ENCODE measurements at places on chromosomes 11 and 22. TPM values are rescaled to one million over a fixed set of nuclear protein-coding genes. Genes with fewer than 3 reads are reported as not detected.

DNA sequence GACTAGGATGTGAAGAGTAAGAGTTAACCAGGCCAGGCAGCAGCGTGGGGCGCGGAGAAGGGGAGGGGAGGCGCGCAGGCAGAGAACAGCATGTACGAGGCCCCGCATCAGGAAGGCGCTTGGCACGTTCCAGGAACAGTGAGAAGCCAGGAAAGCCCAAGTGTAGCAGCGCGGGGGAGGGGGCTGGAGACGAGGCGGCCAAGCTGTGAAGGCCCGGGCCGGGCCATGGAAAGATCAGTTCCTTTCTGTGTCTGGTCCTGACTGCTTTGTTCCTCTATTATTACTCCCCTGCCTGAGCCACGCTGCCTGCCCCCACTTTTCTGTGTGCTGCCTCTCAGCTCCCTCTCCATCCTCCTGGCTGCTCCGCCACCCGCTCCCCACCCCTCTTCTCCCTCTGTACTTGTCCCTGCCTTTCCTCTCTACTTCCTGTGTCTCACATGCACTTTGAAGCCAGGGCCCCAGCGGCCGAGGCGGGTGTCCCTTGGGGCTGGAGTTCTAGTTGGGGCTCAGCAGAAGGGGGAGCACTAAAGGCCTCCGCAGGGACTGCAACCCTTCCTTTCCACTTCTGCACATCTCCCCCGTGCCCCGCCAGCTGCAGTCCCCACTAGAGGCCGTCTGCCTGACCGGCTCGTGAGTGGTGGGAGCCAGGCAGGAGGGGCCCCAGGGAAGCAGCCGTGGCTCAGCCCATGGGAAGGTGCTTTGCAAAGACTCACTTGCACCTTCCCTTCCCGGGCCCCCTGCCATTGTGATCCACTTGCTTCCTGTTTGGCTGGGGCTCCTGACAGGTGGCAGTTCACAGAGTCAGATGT is 63.7 kb downstream of the PRDM11 start:
- H3K27ac ChIP-seq = no peak overlapping the region
- peaks cover 1% of the 10 kb centered on the region for H3K36me3 ChIP-seq
- H3K27me3 ChIP-seq = no peaks in the 10 kb centered on the region
- no peak for DNase-seq

- no peak for DNase-seq
- no peaks in the 10 kb centered on the region for H3K36me3 ChIP-seq
- peaks cover 60% of the 10 kb centered on the region for H3K27me3 ChIP-seq
- H3K4me1 ChIP-seq = no peaks in the 10 kb centered on the region
These were observed 1.5 kb downstream of the SLC7A4 start for GRCh38 chr22:21030621-21031544.

DNA sequence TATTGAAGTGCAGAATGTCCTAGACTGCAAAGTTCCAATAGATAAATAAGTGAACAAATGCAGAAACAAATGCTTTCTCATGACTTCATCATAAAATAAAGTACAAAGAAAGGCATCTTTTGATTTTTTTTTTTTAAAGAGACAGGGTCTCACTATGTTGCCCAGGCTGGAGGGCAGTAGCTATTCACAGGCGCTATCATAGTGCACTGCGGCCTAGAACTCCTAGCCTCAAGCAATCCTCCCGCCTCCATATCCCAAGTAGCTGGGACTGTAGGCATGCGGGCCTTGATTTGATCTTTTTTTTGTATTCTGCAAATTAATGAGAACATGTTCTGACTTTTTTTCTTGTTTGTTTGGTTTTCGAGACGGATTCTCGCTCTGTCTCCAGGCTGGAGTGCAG is 2.4 kb downstream of the ARCN1 start:
- no peak overlapping the region for H3K27ac ChIP-seq
- no peaks in the 10 kb centered on the region for H3K36me3 ChIP-seq
- peaks cover 59% of the 10 kb centered on the region for H3K4me1 ChIP-seq
- H3K27me3 ChIP-seq = no peaks in the 10 kb centered on the region
- no peak for DNase-seq

DNA sequence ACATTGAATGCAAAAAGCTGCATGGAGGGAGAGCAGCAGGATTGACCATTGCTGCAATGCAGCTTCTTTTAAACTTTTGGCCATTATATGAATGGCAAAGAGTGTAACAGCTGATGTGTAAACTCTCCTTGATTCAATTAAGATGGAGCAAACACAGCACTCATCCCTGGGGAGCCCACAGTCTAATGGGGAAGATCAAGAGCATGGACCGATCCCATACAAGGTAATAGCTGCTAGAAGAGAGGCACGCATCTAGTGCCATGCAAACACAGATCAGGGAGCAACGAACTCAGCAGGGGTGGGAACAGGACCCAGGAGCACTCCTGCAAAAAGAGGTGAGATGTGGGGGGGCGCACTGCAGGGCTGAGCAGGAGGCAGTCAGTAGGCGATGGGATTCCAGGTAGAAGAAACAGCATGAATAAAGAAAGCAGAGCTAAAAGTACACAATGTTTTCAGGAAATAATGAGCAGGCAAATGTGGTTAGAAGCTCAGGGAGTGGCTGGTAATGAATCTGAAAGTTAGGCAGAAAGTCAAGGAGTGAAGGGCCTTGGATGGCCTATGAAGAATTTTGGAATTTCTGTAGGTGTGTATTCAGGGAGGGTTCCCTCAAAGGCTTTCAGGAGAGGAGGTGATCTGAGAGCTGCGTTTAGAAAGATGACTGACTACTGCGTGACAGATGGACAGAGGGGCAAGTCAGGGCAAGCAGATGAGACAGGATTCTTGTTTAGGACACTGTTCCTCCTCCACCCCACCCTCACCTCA is 17.2 kb upstream of the BMAL1 start:
- peaks cover 1% of the 10 kb centered on the region for H3K27me3 ChIP-seq
- no peak overlapping the region for H3K4me3 ChIP-seq
- peaks cover 10% of the 10 kb centered on the region for H3K4me1 ChIP-seq
- H3K36me3 ChIP-seq = no peaks in the 10 kb centered on the region
- DNase-seq = no peak

DNA sequence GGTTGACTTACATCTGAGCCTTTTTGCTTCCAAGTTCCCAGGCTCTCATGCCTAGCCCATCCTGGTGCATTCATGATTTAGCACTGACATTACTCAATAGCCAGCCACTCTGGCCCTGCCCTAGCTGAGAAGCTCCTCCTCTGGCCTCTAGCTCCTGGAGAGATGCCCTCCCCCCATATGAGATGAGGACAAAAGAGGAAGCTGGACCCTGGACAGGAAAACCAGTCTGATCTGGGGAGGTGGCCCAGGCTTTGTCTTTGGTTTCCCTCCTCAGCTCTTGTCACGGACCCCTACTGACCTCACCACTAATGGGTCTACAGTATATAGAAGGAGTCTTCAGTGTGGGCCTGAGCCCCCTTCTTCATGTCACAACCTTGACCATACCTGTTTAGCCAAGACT is 3.0 kb downstream of the RHOG start:
- no peak for DNase-seq
- H3K4me3 ChIP-seq = no peak overlapping the region
- H3K36me3 ChIP-seq = no peaks in the 10 kb centered on the region
- H3K4me1 ChIP-seq = peaks cover 59% of the 10 kb centered on the region
- H3K27me3 ChIP-seq = no peaks in the 10 kb centered on the region
- H3K27ac ChIP-seq = no peak overlapping the region

- no peaks in the 10 kb centered on the region for H3K27me3 ChIP-seq
- H3K27ac ChIP-seq = no peak overlapping the region
- H3K4me3 ChIP-seq = no peak overlapping the region
- no peaks in the 10 kb centered on the region for H3K4me1 ChIP-seq
- H3K36me3 ChIP-seq = no peaks in the 10 kb centered on the region
- DNase-seq = no peak
These were observed 200.4 kb downstream of the MN1 start for GRCh38 chr22:27601195-27601594.

- DNase-seq = no peak
- H3K27me3 ChIP-seq = peaks cover 18% of the 10 kb centered on the region
- no peak overlapping the region for H3K27ac ChIP-seq
- peaks cover 33% of the 10 kb centered on the region for H3K4me1 ChIP-seq
- H3K4me3 ChIP-seq = no peak overlapping the region
- no peaks in the 10 kb centered on the region for H3K36me3 ChIP-seq
These were observed 34.7 kb upstream of the PRR5 start for GRCh38 chr22:44667276-44667675.

DNA sequence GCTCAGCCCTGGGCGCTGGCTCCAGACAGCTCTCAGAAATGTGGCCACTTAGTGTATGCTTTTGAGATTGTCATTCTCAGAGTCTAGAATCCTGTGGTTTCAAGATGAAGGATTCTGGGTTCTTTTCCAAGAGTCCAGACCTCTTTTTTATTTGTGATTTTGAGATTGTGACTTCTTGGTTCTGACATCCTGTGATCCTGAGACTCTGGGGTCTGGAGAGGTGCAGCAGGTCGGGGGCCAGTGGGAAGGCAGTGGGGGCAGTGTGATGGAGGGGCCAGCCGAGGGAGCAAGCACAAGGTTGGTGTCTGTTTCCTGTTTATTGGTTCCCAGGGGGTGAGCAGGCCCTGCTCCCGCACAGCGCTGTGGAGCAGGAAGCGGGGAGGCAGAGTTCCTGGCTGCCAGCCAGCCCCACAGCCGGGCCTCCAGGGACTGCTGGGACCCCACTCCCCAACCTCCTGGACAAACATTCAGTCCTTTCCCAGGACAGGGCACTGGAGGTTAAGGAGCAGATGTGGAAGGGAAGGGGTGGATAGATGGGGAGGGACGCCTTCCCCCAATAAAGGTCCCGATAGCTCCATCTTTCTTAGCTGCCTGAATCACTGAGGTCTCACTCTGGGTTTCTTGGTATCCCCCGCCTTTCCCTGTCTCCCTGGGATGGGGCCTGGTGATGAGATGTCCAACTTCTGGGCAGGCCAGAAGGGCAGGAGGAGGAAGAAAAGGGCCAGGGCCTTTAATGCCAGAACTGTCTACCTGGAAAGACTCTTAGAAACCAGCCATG is 13.7 kb downstream of the ARHGEF17 start:
- H3K27me3 ChIP-seq = no peaks in the 10 kb centered on the region
- no peak overlapping the region for H3K27ac ChIP-seq
- H3K4me1 ChIP-seq = peaks cover 83% of the 10 kb centered on the region
- no peak for DNase-seq

DNA sequence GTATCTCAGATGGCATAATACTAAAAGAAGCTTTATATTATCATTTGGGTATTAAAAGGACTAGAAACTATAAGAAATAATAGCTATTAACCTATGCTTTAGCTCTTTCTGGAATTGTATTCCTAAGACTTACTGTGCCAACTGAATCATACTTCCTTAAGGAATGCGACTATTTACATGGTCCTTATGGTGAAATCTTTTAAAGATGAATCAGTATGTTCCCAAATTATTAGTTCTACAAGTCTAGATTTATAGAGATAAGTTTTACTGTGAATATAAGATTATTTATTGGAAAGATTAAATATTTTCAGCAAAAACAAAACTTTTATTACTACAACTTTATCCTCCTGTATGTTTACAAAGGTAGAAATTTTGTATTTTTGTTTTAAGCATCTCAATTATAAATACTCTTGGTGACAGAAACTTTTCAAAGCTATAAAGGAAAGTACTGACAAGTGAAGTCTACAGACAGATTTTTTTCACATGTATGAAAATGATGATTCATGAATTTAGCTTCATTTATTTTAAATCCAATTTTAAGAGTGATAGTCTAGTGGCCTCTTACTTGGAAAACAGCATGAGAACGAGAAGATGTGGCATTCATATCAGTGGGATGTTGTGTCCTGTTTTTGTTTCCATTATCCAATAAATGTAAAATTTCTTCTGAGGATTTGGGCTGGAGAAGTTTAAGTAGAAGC is 17.8 kb downstream of the KIF18A start:
- no peak overlapping the region for H3K27ac ChIP-seq
- DNase-seq = no peak
- H3K4me3 ChIP-seq = no peak overlapping the region
- no peaks in the 10 kb centered on the region for H3K27me3 ChIP-seq
- H3K4me1 ChIP-seq = no peaks in the 10 kb centered on the region

TUBA8 gene
- 0.35 TPM for total RNA-seq

DYNC2H1 gene
- total RNA-seq = 0.66 TPM

RIMBP3B gene
- total RNA-seq = not detected

GGT5 gene
- 0.69 TPM for total RNA-seq

RTN4RL2 gene
- total RNA-seq = 1.3 TPM
